Myocyte (in vitro differentiated cells): ENCODE measurements at places on chromosomes 6 and 20. TPM values are rescaled to one million over a fixed set of nuclear protein-coding genes. Genes with fewer than 3 reads are reported as not detected.

Gene AKAP7
- 2.4 and 4.2 TPM in 2 replicates for total RNA-seq

Gene WFDC11
- total RNA-seq, result not detected in 2 replicates

Gene C4A
- total RNA-seq, result 3.5 and 4.2 TPM in 2 replicates

Gene DEFB124
- not detected in 2 replicates for total RNA-seq

Gene ASIP
- total RNA-seq, result not detected in 2 replicates

Gene PPP1R14C
- not detected in 2 replicates for total RNA-seq

Gene NHLRC1
- 3.4 and 4.1 TPM in 2 replicates for total RNA-seq

Gene SALL4
- not detected in 2 replicates for total RNA-seq

Gene RNF5
- total RNA-seq, result 70.9 and 78.1 TPM in 2 replicates

Gene SLC4A11
- 10.3 and 12.2 TPM in 2 replicates for total RNA-seq

Gene RIPK1
- 8.9 and 9.8 TPM in 2 replicates for total RNA-seq

Gene TFAP2A
- 0.21 and 0.59 TPM in 2 replicates for total RNA-seq

Gene SPATA25
- 5.9 and 10.2 TPM in 2 replicates for total RNA-seq

Gene TRERF1
- 1.6 and 1.8 TPM in 2 replicates for total RNA-seq

Gene DNAH8
- total RNA-seq, result 0.05 TPM in 2 replicates

Gene CALHM4
- not detected in 2 replicates for total RNA-seq

Gene MAS1
- under 0.01 TPM in 1 of 2 replicates, not detected in the other for total RNA-seq

Gene INSM1
- total RNA-seq, result not detected in 2 replicates

Gene C20orf204
- 0.45 and 0.47 TPM in 2 replicates for total RNA-seq

Gene SPATA2
- total RNA-seq, result 4.1 and 4.8 TPM in 2 replicates

Gene PLCB4
- 1.2 and 5.3 TPM in 2 replicates for total RNA-seq

Gene PARD6B
- total RNA-seq, result 0.19 and 0.47 TPM in 2 replicates

Gene RSPO4
- total RNA-seq, result not detected in 2 replicates

Gene PTGIS
- 1.2 and 1.5 TPM in 2 replicates for total RNA-seq

Gene TSPO2
- not detected in 2 replicates for total RNA-seq

Gene FERMT1
- 2.6 and 5.2 TPM in 2 replicates for total RNA-seq

Gene ECT2L
- total RNA-seq, result not detected in 2 replicates

Gene PDE10A
- 15.8 and 16.2 TPM in 2 replicates for total RNA-seq

Gene EFHC1
- 47.2 and 47.5 TPM in 2 replicates for total RNA-seq

Gene SNAI1
- total RNA-seq, result 0.72 and 1.8 TPM in 2 replicates

Gene SKIC2
- 32.1 and 37.3 TPM in 2 replicates for total RNA-seq

Gene NFATC2
- 0.10 TPM in 1 of 2 replicates, not detected in the other for total RNA-seq

Gene KATNA1
- total RNA-seq, result 17.3 and 17.9 TPM in 2 replicates

Gene TRIM10
- not detected in 2 replicates for total RNA-seq

Gene GPR63
- total RNA-seq, result 0.16 and 0.27 TPM in 2 replicates

Gene POPDC3
- 98.0 and 129 TPM in 2 replicates for total RNA-seq

Gene ZNF217
- 19.9 and 25.1 TPM in 2 replicates for total RNA-seq

Gene LIN28B
- not detected in 2 replicates for total RNA-seq

Gene GSTA3
- not detected in 2 replicates for total RNA-seq

Gene DBNDD2
- 3.3 and 3.4 TPM in 2 replicates for total RNA-seq

Gene CTAGE9
- not detected in 2 replicates for total RNA-seq

Gene HLA-DQB1
- total RNA-seq, result not detected in 2 replicates

Gene MAP7
- total RNA-seq, result 0.40 and 0.52 TPM in 2 replicates

Gene BPIFB6
- total RNA-seq, result not detected in 2 replicates

Gene LGSN
- not detected in 2 replicates for total RNA-seq

Gene BPIFA1
- total RNA-seq, result not detected in 2 replicates

Gene EPHA7
- 8.7 and 8.9 TPM in 2 replicates for total RNA-seq
